ENCODE measurements at places on chromosomes 5 and 9. TPM values are rescaled to one million over a fixed set of nuclear protein-coding genes. Genes with fewer than 3 reads are reported as not detected.

The FRRS1L gene
- total RNA-seq = 0.22 TPM

The NADK2 gene
- 12.9 TPM for total RNA-seq

The CARD19 gene
- total RNA-seq = 56.6 TPM

The DENND1A gene
- total RNA-seq = 13.4 TPM

The IL4 gene
- not detected for total RNA-seq

The SUB1 gene
- total RNA-seq = 242 TPM

The KCNMB1 gene
- total RNA-seq = not detected

The OR1Q1 gene
- 0.16 TPM for total RNA-seq

The HTR1A gene
- not detected for total RNA-seq

The CDH6 gene
- 0.12 TPM for total RNA-seq

The CCL28 gene
- total RNA-seq = 0.09 TPM

The LCN10 gene
- total RNA-seq = not detected

The ABO gene
- not detected for total RNA-seq

The OGN gene
- not detected for total RNA-seq

The ECSCR gene
- total RNA-seq = not detected

The SLC34A3 gene
- total RNA-seq = 0.07 TPM

The IFNB1 gene
- total RNA-seq = not detected

The ORM2 gene
- not detected for total RNA-seq

The PLGRKT gene
- 21.2 TPM for total RNA-seq

The PCDHB4 gene
- 0.02 TPM for total RNA-seq

The EXOSC2 gene
- 52.9 TPM for total RNA-seq

The ALAD gene
- total RNA-seq = 13.1 TPM

The GRIA1 gene
- not detected for total RNA-seq

The STK32A gene
- 0.30 TPM for total RNA-seq

The KLHL3 gene
- total RNA-seq = 0.07 TPM

The OBP2B gene
- not detected for total RNA-seq

The PARP8 gene
- 0.11 TPM for total RNA-seq

The RIMOC1 gene
- total RNA-seq = 14.4 TPM

The UBLCP1 gene
- 33.3 TPM for total RNA-seq

The FCN2 gene
- total RNA-seq = not detected

The C5orf46 gene
- total RNA-seq = not detected

The KIF27 gene
- total RNA-seq = 1.5 TPM

The SLC28A3 gene
- 0.02 TPM for total RNA-seq

The PTPN3 gene
- 19.2 TPM for total RNA-seq

The PCDHB16 gene
- 0.05 TPM for total RNA-seq

The EQTN gene
- total RNA-seq = not detected

The GLT6D1 gene
- total RNA-seq = not detected

The ZER1 gene
- total RNA-seq = 17.5 TPM

The LECT2 gene
- not detected for total RNA-seq

The BTNL3 gene
- not detected for total RNA-seq

The BTF3 gene
- total RNA-seq = 1,070 TPM

The DDX4 gene
- total RNA-seq = 0.05 TPM

Data from A549 treated with dexamethasone at 1 μM for 4 hours (cell line).